Heart left ventricle (tissue), 16 donors: ENCODE measurements at places on chromosomes 16 and 17. TPM values are rescaled to one million over a fixed set of nuclear protein-coding genes. Genes with fewer than 3 reads are reported as not detected.

Gene EVPLL
- total RNA-seq: not detected

Gene CHP2
- total RNA-seq: not detected

Gene TNP2
- not detected for total RNA-seq

Gene NEURL4
- 13.6 TPM for total RNA-seq

Gene FOXJ1
- total RNA-seq: not detected

Gene KRTAP9-1
- not detected for total RNA-seq

Gene FTO
- 86.8 TPM for total RNA-seq

Gene MYO15B
- 49.7 TPM for total RNA-seq

Gene KCNG4
- total RNA-seq: not detected

Gene CHD9NB
- total RNA-seq: not detected

Gene KRT36
- total RNA-seq: not detected

Gene NUPR1
- 5.7 TPM for total RNA-seq

- DNase-seq: no peak
- H3K27ac ChIP-seq: no peak overlapping the region
Observed at GRCh38 chr16:69709456-69710084, 16.8 kb downstream of the NQO1 start.

DNA sequence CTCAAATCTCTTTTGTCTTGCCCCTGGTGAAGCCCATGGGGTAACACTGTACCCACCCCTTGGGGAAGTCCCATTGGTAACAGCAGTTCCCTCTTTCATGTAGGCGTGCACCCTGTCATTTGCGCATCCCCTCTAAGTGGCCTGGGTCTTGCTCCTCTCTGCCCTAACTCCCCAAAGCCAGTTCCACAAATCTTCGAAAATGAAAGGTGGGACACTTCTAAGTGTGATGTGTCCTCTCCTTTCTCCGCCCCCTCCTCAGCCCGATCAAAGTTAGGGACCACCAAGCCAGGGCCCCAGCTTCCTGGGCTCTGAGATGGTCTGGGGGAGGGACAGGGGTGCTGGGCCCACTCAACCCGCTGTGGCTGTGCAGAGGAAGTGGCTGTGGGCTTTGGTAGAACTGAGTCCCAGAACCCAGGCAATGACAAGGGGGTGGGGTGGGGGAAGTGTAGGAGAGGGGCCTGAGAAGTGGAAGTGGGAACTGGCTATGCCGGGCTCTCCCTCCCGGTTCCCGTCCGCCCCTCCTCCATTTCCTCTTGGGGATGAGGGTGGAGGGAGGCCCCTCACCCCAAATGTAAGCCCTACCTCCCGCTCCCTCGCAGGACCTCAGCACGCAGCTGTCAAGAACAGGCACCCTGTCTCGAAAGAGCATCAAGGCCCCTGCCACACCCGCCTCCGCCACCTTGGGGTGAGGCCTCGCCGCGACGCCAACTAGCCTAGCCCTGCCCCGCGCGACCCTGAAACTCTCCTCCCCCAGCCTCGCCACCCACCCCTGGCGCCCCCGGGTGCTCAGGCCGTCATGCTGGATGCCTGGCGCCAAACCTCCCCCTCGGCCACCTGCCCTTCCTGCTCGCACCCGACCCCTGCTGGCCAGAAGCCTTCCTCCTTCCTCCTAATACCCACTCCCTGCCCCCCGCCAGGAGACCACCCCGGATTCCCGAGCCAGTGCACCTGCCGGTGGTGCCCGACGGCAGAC is 8.7 kb downstream of the ABI3 start:
- DNase-seq: peak; percentile 72
- peak overlapping the region; percentile 25 for H3K27ac ChIP-seq
- H3K36me3 ChIP-seq: no peaks in the 10 kb centered on the region
- no peaks in the 10 kb centered on the region for H3K27me3 ChIP-seq
- no peak overlapping the region for H3K4me3 ChIP-seq

DNA sequence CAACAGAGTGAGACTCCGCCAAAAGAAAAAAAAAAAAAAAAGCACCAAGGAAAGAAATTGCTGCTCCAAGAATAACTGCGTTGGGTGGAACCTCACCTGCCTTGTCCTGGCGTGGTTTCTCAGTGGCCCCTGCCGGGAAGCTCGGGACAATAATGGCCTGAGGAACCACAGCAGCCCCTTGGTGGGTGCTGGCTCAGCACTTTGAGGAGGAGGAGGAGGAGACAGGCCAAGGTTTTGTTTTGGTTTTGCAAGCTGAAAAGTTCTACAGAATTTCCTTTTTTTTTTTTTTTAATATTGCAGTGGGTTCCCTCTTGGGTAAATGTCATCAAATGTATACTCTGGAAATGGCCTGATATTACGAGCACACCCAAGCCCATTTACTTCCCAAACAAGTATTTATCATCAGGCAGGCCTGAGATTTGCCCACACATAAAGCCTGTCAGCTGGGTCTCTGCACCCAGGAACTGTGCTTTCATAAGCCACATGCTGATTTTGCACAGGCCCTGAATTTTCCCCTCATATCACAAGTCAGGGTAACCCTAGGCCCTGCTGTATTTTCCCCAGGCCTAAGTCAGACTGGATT is 78.3 kb downstream of the SOCS1 start:
- no peak for DNase-seq
- H3K4me1 ChIP-seq: no peaks in the 10 kb centered on the region
- H3K4me3 ChIP-seq: no peak overlapping the region
- H3K27me3 ChIP-seq: no peaks in the 10 kb centered on the region
- no peak overlapping the region for H3K27ac ChIP-seq

GRCh38 chr16:50369133-50369804 is 481 bp upstream of the BRD7 start:
- peaks cover 21% of the 10 kb centered on the region for H3K36me3 ChIP-seq
- DNase-seq: no peak
- H3K27ac ChIP-seq: peak overlapping the region; percentile 39
- no peaks in the 10 kb centered on the region for H3K27me3 ChIP-seq

GRCh38 chr17:50632637-50633036 is 2.0 kb upstream of the ABCC3 start:
- H3K27me3 ChIP-seq: peaks cover 31% of the 10 kb centered on the region
- no peak for DNase-seq
- no peak overlapping the region for H3K4me3 ChIP-seq

DNA sequence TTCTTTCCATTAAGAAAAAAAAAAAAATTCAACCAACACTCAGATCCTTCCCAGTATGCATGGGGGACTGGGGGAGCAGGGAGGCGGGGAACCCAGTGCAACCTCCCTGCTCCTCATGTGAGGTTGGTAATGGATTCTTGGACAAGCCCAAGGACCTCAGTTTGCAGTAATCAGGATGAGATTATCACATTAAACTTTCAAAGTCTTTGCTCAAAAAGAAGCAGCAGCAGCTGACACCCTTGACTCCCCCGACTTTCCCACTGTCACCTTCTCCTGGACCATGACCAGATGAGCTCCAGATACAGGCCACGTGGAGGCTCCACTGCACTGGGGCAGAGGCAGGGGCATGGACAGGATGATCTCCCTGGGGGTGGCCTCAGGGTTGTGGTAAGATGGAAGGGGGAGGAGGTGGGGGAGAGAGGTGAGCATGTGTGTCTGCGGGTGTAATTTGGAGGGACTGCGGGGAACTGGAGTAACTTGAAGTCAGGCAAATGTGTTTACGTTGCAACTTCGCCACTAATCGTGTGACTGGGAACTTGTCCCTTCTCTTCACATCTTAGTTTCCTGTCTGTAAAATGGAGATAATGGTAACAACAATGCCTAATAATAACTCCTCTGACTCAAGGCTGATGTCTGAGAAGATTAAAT is 19.8 kb downstream of the ZNF385C start:
- H3K27me3 ChIP-seq: no peaks in the 10 kb centered on the region
- no peaks in the 10 kb centered on the region for H3K36me3 ChIP-seq
- H3K4me1 ChIP-seq: no peaks in the 10 kb centered on the region
- DNase-seq: no peak
- no peak overlapping the region for H3K4me3 ChIP-seq

GRCh38 chr17:14471052-14471451 is 170.2 kb downstream of the HS3ST3B1 start:
- H3K27ac ChIP-seq: no peak overlapping the region
- no peaks in the 10 kb centered on the region for H3K36me3 ChIP-seq
- DNase-seq: no peak
- no peak overlapping the region for H3K4me3 ChIP-seq
- H3K27me3 ChIP-seq: no peaks in the 10 kb centered on the region

GRCh38 chr16:85291302-85292148 is 179.3 kb upstream of the CIBAR2 start:
- H3K27me3 ChIP-seq: no peaks in the 10 kb centered on the region
- H3K27ac ChIP-seq: peak overlapping the region; percentile 26
- H3K4me3 ChIP-seq: no peak overlapping the region
- no peaks in the 10 kb centered on the region for H3K36me3 ChIP-seq
- H3K4me1 ChIP-seq: peaks cover 12% of the 10 kb centered on the region

DNA sequence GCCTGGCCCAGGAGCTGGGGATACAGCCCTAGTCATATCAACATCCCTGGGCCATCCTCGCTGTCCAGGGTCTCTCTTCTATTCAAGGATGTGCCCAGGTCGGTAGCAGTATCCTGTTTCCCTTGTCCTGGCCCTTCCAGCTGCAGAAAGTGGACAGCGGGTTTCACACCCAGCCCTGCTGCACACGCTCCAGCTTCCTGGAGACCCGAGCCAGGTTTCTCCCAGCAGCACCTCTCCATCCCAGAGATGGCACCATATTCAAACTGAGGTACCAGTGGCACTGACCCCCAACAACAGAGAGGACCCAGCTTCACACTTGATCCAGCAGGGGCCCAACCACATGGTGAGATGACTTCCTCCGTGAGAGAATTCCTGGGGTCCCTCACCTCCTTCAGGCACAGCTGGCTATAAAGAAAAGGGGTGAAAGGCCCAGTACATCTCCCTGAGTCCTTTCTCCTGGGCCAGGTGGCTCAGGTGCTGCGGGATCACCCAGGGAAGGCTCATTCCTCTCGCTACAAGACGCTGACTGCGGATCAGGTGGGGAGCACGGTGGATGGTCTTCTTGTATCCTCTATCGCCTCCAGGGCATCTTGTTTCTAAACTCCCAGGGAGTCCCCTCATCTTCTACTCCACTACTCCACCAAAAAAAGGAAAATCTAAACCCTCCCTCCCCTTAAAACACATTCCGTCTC is 1.4 kb downstream of the CUEDC1 start:
- peak overlapping the region; percentile 100 for H3K27ac ChIP-seq
- H3K27me3 ChIP-seq: no peaks in the 10 kb centered on the region

- H3K4me1 ChIP-seq: no peaks in the 10 kb centered on the region
- H3K4me3 ChIP-seq: no peak overlapping the region
- H3K27me3 ChIP-seq: no peaks in the 10 kb centered on the region
- no peak for DNase-seq
Observed at GRCh38 chr16:89738538-89739317, 17.4 kb downstream of the ZNF276 start.

GRCh38 chr16:10741844-10742243 is 1.8 kb upstream of the NUBP1 start:
- peaks cover 12% of the 10 kb centered on the region for H3K36me3 ChIP-seq
- H3K27me3 ChIP-seq: no peaks in the 10 kb centered on the region
- H3K27ac ChIP-seq: peak overlapping the region; percentile 12

DNA sequence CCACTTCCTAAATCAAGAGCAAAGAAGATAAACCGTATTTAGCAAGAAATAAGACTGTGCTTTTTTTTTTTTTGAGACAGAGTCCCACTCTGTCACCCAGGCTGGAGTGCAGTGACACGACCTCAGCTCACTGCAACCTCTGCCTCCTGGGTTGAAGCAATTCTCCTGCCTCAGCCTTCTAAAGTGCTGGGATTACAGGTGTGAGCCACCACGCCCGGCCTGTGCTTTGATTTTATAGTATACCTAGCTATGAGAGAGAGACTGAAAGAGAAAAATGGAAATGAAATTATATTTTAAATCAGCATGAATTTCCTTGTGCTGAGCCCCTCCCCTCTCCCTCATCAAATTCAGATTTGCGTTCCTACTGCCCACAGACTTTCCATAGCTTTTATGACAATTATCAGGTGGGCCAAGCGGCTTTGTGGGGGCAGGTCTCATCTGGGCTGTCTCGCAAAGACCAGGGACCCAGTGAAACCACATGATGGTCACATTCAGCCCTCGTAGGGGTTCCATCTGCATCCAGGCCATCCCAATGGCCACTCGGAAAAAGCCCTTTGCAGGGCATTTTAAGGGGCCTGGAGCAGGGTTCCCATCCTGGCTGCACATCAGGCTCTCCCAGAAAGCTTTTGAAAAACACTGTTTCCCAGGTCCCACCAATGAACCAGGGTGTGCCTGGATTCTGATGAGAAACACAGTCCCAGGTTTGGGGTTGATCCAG is 8.5 kb downstream of the CACNG1 start:
- H3K27me3 ChIP-seq: no peaks in the 10 kb centered on the region
- H3K4me3 ChIP-seq: no peak overlapping the region
- H3K27ac ChIP-seq: no peak overlapping the region
- no peaks in the 10 kb centered on the region for H3K36me3 ChIP-seq

DNA sequence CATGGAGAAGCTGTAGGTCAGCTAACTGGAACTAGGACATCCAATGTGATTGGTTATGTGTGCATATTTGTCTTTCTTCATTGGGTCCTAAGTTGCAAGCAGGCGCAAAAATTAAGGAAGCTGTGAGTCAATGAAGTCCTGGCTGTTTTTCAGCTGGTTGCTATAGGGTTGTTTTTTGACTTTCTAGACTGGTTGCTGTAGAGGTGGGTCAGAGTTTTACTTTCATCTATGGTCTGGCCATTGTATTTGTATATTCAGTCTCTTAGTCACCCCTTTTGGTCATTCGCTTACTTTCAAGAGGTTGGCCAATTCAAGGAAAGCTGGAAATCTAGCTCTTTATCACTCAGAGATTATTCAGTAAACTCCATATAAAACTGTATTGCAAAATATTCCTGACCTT is 62.0 kb upstream of the AMZ2 start:
- DNase-seq: no peak
- no peak overlapping the region for H3K27ac ChIP-seq
- no peaks in the 10 kb centered on the region for H3K4me1 ChIP-seq
- H3K36me3 ChIP-seq: no peaks in the 10 kb centered on the region
- no peak overlapping the region for H3K4me3 ChIP-seq

- DNase-seq: no peak
- no peaks in the 10 kb centered on the region for H3K36me3 ChIP-seq
- no peaks in the 10 kb centered on the region for H3K27me3 ChIP-seq
- H3K4me3 ChIP-seq: no peak overlapping the region
Observed at GRCh38 chr16:35750701-35751104, 2291.3 kb downstream of the TP53TG3F start.

GRCh38 chr16:53998966-53999522 is 287.5 kb downstream of the IRX3 start:
- H3K36me3 ChIP-seq: no peaks in the 10 kb centered on the region
- DNase-seq: no peak
- no peak overlapping the region for H3K27ac ChIP-seq
- H3K4me1 ChIP-seq: no peaks in the 10 kb centered on the region
- H3K4me3 ChIP-seq: no peak overlapping the region

GRCh38 chr17:49875685-49876084 is 27.8 kb upstream of the TAC4 start:
- H3K27ac ChIP-seq: no peak overlapping the region
- H3K36me3 ChIP-seq: no peaks in the 10 kb centered on the region

GRCh38 chr17:83116783-83117555 is 37.6 kb downstream of the METRNL start:
- no peaks in the 10 kb centered on the region for H3K27me3 ChIP-seq
- no peak overlapping the region for H3K4me3 ChIP-seq
- no peak for DNase-seq
- H3K27ac ChIP-seq: no peak overlapping the region

GRCh38 chr17:13074026-13074425 is 56.2 kb upstream of the ELAC2 start:
- H3K27ac ChIP-seq: no peak overlapping the region
- H3K4me1 ChIP-seq: no peaks in the 10 kb centered on the region
- no peak for DNase-seq
- no peaks in the 10 kb centered on the region for H3K27me3 ChIP-seq
- H3K4me3 ChIP-seq: no peak overlapping the region

GRCh38 chr16:6771956-6772355 is 560.7 kb upstream of the RBFOX1 start:
- no peak overlapping the region for H3K4me3 ChIP-seq
- DNase-seq: no peak
- no peak overlapping the region for H3K27ac ChIP-seq
- H3K27me3 ChIP-seq: no peaks in the 10 kb centered on the region
- H3K4me1 ChIP-seq: no peaks in the 10 kb centered on the region
- no peaks in the 10 kb centered on the region for H3K36me3 ChIP-seq
